ENCODE measurements at places on chromosomes 5 and 9. TPM values are rescaled to one million over a fixed set of nuclear protein-coding genes. Genes with fewer than 3 reads are reported as not detected.

DNA sequence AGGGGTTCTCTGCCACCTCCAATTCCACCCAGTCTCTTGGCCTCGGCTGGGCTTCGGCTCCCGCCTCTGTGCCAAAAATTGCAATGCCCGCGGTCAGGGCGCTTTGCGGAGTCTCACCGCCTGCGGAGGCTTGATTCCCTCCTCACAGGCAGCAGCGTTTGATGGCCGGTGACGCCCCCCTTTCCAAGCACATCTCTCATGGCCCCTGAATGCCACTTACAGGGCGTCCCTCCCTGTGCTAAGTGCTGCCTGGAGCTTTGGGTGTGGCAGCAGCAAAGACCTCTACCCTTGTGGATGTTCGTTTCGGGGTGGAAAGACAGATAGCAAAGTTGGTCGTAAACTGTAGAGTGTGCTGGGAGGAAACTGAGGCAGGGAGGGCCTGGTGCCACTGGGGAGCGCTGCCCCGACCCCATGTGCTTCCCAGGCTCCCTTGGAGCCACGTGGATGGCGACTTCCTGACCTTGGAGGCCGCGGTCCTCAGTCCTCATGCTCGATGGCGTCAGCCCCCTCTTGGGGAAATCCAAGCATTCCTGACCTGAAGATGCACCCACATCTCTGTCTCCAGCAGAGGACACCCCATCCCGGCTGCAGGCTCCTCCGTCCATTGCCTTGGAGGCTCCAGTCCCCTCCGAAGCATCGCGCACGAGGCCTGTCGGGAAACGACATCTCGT is 249.2 kb upstream of the IRX4 start:
- DNase-seq: no peak

DNA sequence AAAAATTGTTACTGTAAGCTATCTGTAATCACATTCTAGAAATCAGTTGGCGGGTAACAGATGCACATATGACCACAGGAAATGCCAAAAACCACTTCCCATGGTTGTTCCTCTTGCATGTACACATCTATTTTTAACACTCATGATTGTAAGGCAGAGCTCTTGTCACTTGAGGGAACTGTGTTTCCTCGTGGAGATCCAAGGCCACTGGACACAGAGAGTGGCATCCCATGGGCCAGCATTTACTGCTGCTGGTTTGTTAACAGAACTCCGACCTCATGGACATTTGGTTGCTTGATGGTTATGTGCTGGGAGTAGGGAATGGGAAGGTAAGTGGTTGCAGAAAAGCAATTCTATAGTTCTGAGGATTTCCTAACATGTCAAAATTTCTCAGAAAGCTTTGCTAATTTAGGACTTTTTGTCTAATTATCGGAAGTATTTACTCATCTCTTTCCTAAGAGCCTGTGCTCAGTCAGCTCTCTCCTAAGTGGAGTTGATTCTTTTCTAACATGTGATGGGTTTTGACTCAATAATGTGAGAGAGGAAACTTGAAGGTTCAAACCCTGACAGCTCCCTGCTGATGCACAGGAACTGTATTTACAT is 202.0 kb upstream of the NR3C1 start:
- DNase-seq: no peak

GRCh38 chr5:13331585-13331984 is 612.9 kb downstream of the DNAH5 start:
- no peak for DNase-seq

GRCh38 chr5:134976841-134977240 is 9.1 kb downstream of the CATSPER3 start:
- DNase-seq: no peak

DNA sequence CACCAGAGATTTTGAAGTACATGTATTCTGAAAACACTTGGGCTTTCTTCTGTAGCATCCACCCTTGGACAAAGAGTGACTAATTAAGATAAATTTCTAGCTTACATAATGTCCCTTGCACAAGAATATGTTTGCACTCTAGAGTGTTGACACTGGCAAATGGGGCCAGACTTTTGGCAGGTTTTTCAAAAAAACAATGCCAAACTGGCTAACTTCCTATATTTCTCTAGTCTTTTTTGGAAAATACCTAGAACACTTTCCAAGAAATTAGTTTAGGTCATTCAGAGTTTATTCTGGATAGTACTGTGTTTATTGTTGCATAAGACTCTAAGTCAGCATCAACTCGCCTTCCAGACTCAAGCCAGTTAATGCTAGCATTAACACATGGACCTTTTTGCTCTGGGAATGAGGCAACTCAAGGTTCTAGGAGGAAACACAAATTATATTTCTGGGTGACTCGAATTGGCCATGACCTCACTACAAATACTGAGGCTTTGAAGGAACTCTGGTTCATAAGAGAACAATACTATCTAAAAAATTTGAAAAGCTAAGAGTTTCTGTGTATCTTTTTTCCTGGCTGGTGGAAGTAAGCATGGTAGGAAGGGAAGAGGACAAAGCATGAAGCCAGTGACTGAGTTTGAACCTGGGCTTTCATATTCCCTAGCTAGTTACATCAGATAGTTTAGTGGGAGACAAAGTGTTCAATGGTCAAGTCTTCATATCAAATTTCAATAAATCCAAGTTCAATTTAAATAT is 101.6 kb downstream of the NREP start:
- no peak for DNase-seq

- no peak for DNase-seq
Measured at GRCh38 chr5:178832618-178833201, 27.0 kb upstream of the ZNF354B start.

DNA sequence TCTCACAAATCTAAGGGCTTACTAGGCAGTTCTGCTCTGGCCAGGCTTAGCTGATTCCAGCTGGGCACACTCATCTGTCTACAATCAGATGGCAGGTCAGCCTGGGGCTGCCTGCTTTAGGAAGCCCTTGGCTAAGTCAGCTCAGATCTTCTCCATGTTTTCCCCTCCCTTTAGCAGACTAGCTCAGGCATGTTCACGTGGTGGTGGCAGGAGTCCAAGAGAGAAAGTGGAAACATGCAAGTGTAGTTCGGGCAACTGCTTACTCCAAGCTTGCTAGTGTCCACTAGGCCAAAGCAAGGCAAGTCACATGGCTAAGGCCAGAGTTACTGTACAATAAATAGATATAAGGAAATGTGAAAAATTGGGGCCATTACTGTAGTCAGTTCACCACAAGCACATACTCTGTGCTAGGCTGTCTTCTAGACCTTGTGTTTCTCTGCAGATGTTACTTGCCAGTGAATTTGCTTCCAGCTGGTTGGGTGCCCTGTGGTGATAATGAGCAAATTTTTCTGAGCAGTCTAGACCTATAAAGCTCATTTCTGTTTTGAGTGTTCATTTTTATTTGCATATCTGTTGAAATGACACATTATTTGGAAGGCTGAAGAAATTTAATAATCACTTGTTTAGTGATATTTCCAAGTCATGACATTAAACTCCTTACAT is 38.3 kb downstream of the RECK start:
- DNase-seq: peak; percentile 79

DNA sequence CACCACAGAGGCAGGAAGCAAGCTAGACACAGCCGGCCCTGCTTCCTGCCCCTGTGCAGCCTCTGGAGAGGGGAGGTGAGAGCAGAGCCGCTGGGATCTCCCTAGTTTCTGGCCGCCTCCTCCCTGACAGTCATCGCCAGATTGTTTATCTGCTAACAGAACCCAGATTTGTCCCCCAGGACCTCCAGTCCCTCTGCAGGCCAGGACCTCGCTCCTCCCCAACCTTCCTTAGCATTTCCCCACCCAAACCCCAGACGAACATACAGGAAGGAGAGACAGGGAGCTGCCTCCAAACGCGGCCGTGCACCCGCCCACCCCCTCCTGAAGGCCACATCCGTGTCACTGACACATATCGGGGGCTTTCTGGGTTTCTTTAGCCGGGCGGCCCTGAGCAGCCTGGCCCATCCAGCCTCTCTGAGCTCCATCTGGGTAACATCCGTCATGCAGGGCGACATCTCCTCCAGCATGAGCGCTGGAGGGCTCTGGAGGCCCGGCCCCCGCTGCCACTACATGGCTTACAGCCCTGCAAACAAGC is 47.5 kb downstream of the DBH start:
- DNase-seq: no peak

DNA sequence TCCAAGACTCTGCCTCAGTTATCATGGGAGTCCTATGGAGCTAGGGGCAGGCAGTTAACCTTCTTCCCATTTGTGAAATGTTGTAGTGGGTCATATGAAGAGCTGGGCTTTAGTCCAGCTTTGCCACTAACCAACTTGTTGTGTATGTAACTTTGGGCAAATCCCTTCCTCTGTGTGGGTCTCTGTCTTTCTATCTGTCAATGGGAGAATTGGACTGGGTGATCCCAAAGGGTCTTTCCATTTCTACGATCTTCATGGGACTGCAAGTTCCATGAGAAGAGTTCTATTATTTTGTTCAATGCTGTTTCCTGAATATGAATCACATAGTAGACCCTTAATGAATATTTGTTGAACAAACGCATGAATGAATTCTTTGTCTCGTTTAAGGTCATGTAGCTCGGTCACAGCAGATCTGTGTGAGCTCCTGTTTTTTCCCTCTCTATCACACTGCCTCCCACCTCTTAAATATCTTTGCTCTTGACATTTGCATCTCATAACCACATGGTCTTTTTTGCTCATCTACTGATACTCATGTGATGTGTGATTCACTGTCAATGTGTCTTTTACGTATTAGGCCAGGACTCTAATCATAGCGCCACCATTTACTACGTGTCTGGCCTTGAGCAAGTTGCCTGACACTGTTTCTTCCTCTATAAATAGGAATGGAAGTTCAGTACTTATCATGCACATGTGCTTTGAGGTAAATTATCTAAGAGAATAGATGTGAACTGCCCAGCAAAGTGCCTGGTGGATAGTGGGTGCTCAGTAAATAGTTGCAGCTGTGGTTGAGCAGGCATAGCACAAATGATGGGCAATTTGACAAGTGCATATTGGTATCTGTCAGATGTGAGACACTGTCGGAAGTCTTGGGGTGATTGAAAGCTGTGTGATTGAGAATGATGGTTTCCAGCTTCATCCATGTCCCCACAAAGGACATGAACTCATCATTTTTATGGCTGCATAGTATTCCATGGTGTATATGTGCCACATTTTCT is 37.4 kb downstream of the PTTG1 start:
- DNase-seq: no peak

DNA sequence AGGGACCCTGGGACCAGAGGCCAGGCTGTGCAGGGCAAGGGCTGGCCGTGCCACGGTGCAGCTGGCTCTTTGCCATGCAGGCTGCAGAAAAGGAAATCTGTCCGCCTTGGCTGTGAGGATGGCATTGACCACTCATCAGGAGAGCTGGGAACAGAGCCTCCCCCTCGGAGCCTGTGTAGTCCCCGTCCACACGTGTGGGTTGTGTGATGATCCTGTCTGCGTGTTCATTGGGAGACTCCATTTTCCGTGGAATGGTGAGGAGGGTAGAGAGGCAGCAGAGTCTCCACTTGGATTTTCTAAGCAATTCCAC is 47.7 kb downstream of the EHMT1 start:
- DNase-seq: no peak

GRCh38 chr5:135139381-135140134 is 105.5 kb upstream of the PITX1 start:
- DNase-seq: peak; percentile 45

DNA sequence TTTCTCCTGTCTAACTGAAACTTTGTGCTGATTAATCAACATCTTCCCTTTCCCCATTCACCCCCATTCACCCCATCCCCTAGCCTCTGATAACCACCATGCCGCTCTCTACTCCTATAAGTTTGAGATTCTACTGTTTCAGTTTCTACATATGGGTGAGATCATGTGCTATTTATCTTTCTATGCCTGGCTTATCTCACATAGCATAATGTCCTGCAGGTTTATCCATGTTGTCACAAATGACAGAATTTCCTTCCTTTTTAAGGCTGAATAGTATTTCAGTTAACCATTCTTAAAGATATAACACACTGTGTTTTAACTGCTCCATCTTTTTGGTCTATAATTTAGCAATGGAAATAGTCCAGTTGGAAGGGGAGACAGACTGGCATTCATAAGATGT is 205.1 kb downstream of the SNCAIP start:
- no peak for DNase-seq

GRCh38 chr9:131799177-131799823 is 59.4 kb upstream of the RAPGEF1 start:
- DNase-seq: peak; percentile 68

DNA sequence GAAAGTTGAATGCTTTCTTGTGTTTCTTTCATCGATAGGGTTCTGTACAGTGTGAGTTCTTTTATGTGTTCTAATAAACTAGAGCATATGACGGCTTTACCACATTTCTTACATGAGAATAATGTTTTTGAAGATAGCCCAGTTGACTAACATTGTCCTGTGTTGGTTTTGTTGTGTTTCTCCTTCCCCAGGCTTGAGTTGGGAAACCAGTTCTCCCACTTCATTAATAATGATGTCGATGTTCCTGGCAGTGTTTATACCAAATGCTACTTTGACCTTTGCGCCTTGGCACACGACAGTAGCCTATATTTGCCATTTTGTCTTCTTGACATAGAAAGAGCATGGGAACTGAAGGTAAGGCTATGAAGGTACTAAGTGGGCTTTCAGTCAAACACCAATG is 14.4 kb upstream of the ZNF782 start:
- no peak for DNase-seq

GRCh38 chr9:37496020-37496419 is 10.3 kb downstream of the POLR1E start:
- no peak for DNase-seq

GRCh38 chr5:94057655-94058054 is 316.3 kb upstream of the POU5F2 start:
- DNase-seq: no peak

DNA sequence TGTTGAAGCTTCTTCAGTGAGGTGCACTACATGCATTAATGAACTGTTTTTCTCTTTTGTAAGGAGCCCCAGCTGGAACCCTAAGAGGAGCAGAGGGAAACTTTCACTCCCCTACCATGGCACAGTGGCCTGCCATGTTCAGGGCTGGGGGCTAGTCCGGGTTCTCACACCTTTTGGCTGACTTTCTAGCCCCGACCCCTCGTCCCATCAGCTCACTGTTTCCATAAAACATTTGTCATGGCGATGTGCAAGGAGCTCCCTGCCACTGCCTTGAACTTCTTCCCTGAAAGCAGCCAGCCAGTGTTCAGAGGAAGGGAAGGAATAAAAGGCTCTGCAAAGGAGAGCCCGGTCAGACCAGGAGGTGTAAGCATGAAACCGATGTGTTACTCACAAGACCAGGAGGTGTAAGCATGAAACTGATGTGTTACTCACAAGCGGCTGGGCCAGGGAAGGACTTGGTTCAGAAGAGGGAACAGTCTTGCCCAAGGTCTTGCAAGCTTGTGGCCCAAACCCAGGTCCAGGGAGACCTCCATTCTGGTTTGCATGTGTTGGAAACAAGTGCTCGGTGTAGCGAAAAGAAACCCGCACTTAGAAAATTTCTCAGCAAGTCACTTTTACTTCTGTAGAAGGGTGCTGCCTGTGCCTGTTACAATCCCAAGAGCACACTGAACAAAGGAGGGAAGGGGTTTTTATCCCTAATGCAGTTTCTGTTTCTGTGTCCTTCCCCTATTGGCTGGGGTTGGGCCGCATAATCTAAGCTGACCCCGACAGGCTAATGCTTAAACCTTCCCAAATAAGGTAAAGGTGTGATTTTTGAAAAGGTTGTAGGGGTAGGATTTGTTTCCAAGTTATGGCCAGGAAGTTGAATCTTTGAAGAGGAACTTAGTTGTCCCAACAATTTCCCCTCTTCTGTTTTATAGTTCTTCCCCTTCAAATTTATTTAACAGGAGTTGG is 3.4 kb upstream of the ABO start:
- no peak for DNase-seq

GRCh38 chr5:152607401-152608160 is 202.5 kb upstream of the NMUR2 start:
- no peak for DNase-seq

ZNF474 gene
- polyA plus RNA-seq: 0.69 TPM

NR4A3 gene
- 0.37 TPM for polyA plus RNA-seq

SPINK1 gene
- polyA plus RNA-seq: 50.5 TPM

PIK3R1 gene
- polyA plus RNA-seq: 75.2 TPM

INIP gene
- 31.0 TPM for polyA plus RNA-seq

SLC45A2 gene
- 0.50 TPM for polyA plus RNA-seq

PCDH1 gene
- 30.4 TPM for polyA plus RNA-seq

IRX2 gene
- 22.6 TPM for polyA plus RNA-seq

Data from renal pelvis (tissue), 12 donors.